ENCODE measurements at places on chromosomes 5 and 9.

DNA sequence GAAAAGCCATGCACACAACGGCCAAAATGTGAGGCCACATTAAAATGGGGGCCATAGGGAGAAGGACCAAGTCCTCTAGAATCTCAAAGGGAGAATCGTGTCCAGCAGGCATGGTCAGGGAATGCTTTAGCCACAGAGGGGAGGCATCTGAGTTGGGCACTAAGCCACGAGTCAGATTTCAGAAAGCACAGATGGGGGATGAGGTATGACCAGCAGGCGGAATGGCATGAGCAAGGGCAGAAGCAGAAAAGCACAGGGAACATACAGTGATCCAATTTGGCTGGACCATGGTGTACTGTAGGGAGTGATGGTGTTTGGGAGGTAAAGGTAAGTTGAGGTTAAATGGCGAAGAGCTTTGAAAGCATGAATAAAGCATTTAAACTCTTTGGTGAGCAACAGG lies 214.6 kb downstream of the TLE1 start:
- DNase-seq = no peak

DNA sequence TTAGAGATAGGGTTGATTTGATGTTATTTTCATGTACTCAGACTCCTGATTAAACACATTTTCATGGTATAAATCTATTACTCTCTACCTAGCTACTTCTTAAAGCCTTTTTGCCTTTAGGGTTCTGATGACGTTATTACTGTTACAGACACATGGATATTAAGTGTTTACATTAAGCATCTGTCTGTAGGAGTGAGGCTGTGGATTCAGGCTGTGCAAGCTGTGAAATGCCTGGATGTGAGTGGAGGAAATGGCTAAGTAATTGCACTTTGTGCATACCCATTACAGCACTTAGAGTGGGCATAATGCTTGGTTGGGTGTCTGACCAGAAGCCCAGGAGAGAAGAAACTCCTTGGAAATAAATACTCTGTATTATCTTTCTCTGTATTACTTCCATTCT lies 186.8 kb downstream of the SNX18 start:
- DNase-seq = no peak

GRCh38 chr5:172252501-172252900 lies 31.1 kb downstream of the UBTD2 start:
- no peak for DNase-seq

DNA sequence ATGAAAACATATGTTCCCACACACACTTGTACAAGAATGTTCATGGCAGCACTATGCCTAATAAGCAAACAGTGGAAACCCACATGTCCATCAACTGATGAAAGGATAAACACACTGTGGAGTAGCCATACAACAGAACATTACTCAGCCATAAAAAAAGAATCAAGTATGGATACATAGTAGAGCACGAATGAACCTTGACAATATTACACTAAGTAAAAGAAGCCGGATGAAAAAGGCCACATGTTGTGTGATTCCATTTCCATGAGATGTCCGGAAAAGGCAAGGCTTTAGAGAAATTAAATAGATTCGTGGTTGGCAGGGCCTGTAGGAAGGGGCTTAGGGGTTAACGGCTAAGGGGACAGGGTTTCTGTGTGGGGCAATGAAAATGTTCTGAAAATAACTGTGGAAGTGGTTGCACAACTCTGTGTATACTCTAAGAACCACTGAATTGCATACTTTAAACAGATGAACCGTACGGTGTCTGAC lies 51.4 kb downstream of the COL23A1 start:
- DNase-seq = peak; percentile 95

GRCh38 chr9:21995666-21996398 lies 1.2 kb downstream of the CDKN2B-AS1 start:
- DNase-seq = no peak

DNA sequence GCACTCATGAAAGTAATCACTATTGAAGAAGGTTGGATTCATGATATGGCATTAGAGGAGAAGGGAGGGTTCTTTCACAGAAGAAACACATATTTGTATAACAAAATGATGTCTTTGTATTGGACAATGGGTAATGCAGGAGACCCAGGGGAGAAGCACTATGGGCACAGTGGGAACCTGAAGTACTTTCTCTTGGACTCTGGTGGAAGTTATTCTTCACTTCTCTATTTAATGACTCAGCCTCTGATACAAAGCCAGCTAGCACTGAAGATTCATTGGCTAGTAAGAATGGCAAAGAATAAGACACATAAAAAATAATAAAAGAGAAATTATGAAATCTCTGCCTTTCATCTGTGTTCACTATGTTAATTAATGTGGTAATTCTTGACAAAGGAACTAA lies 149.9 kb upstream of the PRR16 start:
- DNase-seq = no peak

GRCh38 chr5:129652349-129653056 lies 95.4 kb upstream of the MINAR2 start:
- DNase-seq = no peak

- DNase-seq = no peak
Measured at GRCh38 chr9:93218161-93218560, 34.2 kb downstream of the WNK2 start.

GRCh38 chr5:154371687-154372086 lies 74.1 kb upstream of the SAP30L start:
- no peak for DNase-seq

- no peak for DNase-seq
Measured at GRCh38 chr9:75891277-75891741, 836 bp downstream of the PCSK5 start.

GRCh38 chr5:7897014-7897600 lies 28.2 kb downstream of the MTRR start:
- peak; percentile 62 for DNase-seq

GRCh38 chr5:54517174-54517511 lies 416 bp upstream of the SNX18 start:
- no peak for DNase-seq

- no peak for DNase-seq
Measured at GRCh38 chr9:21611891-21612290, 129.8 kb upstream of the IFNE start.

- peak; percentile 2 for DNase-seq
Measured at GRCh38 chr5:144352732-144353317, 182.2 kb downstream of the KCTD16 start.

- no peak for DNase-seq
Measured at GRCh38 chr5:53614376-53614885, 54.0 kb downstream of the NDUFS4 start.

- DNase-seq = peak; percentile 16
Measured at GRCh38 chr9:92671323-92671722, 1.4 kb upstream of the IPPK start.

- no peak for DNase-seq
Measured at GRCh38 chr5:56745864-56746263, 69.5 kb upstream of the MAP3K1 start.

GRCh38 chr9:35790025-35790384 lies 1.4 kb upstream of the NPR2 start:
- DNase-seq = no peak

DNA sequence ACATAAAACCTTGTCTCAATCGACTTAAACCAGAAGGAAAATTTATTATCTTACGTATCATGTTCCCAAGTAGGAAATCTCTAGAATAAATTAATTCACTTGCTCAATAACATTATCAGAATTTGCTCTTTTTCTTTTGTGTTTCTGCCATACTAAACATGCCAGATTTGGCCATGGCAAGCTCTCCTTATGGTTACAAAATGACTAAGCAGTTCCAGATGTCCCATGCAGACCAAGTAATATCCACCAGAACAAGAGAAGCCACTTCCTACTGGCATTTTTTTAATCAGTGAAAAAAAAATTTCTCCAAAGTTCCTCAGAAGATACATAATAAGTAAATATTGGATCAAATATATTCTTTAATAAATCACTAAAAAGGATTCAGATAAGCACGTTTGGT lies 25.2 kb upstream of the ADAMTS6 start:
- no peak for DNase-seq

DNA sequence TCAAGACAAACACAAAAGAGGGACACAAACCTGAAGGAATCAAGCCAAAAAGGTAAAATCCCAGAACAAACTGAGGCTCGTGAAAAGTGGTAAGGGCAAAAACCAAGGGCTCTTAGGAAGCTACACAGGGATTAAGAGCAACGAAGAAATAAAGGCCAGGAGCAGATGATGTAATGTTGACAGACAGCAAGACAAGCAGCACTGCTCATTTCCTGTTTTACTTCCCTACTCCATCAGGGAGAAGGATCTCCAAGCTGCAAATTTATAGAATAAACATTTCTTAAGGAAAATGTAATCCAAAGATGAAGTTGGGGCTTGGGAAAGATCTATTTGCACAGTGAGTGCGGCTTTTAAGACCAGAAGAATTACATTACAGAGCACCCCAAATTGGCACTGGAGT lies 182.3 kb upstream of the MAP1B start:
- no peak for DNase-seq

DNA sequence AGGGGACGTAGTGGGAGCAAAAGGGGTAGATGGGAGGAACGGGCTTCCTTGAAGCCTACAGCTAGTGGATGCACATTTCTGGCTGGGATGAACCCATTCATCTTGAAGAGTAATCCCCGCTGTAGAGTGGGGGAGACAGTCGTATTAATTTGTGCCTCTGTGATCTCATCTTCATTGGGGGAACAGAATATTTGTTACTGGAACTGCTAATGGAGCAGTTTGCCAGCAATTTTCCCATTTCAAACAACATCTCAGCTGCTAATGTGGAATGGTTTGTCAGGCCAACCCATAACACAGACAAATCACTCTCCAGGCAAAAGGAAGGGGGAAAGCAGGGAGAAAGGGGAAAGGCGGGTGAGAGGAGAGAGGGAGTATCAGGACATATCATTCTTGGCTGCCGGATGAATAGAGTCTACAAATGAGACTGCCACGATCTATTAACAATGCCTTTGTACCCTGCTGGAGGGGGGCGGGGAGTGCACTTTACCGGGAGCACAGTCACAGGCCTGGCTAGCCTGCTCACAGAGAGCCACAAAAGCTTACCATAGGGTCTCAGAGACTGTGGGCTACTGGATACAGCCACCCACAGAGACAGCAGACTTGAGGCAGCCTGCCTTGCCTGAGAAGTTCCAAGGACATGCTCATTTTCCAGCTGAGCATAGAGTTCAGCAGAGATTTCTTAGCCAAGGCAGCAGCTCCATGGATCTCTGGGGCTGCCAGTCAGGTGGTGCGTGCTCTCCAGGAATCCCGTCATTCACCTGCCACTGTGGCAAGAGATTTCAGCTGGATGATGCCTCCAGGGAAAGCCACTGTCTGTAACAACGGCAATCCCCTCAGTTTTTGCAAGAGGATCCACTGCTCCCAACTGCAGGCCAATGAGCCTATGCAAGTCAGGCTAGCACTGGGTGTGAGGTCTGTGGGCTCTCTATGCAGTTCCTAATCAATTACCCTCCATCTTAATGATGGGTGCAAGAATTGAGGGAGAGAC lies 217.7 kb upstream of the PANK3 start:
- no peak for DNase-seq

DNA sequence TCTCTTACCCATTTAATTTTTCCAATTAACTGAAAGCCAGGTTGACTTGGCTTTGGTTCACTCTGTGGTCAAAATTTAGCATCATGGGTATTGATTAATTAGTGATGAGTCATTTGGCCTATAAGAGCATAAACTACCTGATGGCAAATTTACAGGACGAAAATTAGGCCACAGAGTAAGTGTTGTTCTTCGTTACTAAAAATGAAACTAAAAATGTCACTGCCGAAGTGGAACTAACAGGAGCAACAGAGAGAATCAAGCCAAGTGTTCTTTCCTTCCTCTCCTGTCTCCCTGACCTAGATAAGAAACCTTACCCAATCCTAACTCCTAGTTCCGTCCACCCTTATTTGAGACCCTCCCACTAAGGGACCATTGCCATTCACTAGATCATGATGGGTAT lies 176.9 kb downstream of the RAB3C start:
- peak; percentile 58 for DNase-seq

DNA sequence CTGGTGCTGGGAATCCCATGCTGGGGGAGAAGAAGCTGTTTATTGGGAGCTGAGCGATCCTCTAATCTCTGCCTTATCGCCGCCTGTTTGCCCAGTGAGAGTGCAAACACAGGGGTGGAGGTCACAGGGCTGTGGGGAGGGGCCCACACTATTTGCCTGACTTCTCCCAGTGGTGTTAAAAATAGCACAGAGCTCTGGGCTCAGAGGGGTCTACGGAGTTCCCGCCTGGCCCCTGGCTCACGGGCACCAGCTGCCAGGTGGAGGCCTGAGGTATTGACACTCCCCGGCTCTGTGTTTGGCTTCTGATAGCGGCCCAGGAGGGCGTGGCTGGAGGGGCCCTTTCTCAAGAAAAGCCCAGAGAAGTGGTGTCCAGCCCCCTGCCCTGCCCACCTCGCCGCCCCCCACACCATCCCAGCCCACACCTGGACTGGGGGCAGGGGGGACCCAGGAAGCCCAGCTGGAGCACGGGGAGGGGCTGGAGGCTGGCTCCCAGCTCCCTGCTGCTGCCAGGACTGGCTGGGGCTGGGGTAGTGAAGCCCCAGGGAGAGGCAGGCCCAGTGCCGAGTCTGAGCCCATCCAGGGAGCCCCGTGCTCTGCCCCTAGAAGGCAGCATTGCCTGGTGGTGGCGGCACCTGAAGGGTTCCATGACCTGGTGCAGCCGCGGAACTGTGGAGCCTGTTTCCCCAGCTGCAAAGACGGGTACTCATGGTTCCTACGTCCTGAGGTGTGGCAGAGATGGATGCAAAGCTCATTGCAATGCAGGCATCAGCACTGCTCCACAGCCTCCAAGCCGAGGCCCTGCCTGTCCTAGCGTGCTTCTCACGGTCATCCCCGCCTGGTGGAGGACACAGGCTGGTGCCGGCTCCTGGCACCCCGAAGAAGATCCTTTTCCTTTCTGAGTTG lies 35.7 kb upstream of the EGFL7 start:
- DNase-seq = no peak

DNA sequence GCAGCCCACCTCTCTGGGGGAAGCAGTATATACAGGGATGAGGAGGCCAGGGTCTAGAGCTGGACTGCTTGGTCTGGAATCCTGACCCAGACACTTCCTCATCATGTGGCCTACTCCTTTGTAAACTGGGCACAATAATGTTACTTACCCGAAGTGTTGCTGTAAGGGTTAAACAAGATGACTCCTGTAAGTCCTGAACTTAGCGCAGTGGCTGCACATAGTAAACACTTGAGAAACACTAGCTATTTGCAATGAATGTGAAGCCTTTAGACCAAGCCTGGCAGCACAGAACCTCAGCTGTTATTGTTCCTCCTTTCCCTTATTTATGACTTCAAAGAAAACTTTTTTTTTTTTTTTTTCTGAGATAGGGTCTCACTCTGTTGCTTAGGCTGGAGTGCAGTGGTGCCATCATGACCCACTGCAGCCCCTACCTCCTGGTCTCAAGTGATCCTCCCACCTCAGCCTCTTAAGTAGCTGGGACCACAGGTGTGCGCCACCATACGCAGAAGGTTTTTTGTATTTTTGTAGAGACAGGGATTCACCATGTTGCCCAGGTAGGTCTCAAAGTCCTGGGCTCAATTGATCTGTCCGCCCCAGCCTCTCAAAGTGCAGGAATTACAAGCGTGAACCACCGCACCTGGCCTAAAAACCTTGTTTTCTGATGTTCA lies 96.2 kb upstream of the IL6ST start:
- DNase-seq = no peak

- no peak for DNase-seq
Measured at GRCh38 chr9:85740787-85741094, 1.0 kb downstream of the AGTPBP1 start.

Data from NB4 (cell line).